ENCODE measurements at places on chromosomes 5 and 9.

- DNase-seq = no peak
These were observed 541.2 kb downstream of the CDH10 start for GRCh38 chr5:24103451-24104023.

DNA sequence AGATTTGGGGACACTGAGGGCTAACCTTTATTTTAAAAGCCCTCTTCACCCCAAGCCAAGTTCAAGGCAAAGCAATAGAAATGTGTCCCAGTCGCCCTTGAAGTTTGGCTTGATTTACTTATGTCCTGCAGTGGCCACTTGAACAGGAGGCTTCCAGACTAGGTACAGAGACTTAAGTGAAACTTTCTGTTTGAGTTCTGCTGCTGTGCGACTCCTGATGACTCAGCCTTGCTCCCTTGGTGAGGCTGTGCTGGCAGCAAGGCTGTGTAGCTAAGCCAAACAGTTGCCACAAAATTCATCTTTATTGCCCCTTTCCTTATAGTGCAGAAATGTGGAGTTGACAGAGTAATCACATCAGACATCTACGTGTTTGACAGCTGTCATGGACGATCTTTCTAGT, 68.8 kb upstream of the NTRK2 start:
- no peak for DNase-seq

DNA sequence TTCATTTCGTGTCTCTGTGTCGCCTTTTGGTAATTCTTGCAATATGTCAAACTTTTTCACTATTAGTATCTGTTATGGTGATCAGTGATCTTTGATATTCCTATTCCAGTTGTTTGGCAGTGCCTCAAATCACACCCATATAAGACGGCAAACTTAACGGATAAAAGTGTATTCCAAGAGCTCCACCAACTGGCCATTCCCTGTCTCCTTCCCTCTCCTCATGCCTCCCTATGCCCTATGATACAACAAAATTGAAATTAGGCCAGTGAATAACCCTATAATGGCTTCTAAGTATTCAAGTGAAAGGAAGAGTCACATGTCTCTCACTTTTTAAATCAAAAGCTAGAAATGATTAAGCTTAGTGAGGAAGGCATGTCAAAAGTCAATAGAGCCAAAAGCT, 74.8 kb downstream of the CDK5RAP2 start:
- no peak for DNase-seq

- DNase-seq = no peak
These were observed 58.3 kb upstream of the WDR41 start for GRCh38 chr5:77550406-77550805.

DNA sequence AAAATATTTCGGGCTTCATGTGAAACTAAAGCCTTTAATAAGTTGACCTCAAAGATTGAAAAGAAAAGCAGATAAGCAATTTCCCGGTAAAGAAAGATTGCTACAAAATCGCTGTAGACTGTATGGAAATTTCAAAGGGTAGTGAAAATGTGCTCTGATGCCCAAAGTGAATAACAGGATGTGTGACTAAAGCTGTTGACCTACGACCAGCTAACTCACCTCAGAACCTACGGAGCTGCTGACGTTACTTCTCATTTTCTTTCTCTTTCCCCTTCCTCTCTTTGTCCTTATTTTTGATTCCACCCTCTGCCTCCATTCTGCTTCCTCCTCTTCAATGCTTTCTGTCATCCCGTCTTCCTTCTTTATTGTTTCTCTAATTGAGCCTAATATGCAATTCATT, 103.2 kb downstream of the PDE4D start:
- no peak for DNase-seq
